ENCODE measurements at places on chromosomes 2 and 18.

DNA sequence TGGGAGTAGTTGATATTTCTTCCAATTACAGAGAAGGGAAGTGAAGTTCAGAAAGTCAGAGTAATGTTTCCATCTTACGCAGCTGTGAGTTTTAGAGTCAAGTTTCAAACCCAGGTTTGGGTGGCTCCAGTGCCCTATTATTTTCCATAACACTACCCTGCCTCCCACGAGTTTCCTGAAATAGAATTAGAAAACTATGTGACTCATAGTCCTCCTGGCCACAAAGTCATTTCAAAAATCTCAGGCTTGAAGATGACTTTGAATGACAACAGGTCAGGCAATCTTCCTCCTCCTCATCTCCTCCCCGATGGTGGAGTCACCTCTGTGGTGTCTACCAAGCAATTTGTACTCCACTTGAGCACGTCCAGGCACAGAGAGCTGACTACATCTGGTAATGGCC, 212.3 kb upstream of the TRIB2 start:
- DNase-seq, result no peak

DNA sequence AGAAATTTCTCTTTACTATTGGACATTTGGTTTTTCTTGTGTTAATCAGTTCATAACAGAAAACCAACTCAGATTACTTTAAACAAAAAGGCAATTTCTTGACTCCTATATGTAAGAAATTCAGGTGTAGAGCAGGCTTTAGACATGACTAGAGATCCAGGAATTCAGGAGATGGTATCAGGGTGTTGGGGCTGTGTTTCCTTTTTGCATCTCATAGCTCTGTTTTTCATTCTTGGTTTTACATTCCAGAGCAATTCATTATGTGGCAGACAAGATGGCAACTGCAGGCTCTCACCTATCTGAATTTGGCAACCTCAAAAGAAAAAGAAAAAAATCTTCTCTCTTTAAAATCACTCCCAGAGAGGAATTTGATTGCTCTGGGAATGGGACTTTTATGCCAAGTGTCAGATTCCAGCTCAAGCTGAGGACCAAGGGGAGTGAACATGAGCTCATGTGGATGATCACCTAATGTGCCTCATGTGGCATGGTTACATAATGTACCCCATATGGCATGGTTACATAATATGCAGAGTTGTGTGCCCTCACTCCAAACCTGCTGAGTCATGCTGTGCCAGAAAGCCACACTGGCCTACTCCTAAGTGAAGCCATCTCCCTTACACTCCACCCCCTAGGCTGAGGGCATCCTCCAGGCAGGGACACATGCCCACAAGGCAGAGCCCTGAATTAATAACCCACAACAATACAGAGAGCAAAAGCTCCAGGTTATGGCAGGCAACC, 282.7 kb downstream of the MBD2 start:
- no peak for DNase-seq

- no peak for DNase-seq
These were observed 13.6 kb downstream of the DCAF17 start for GRCh38 chr2:171447675-171448074.

- DNase-seq, result no peak
These were observed 558.3 kb upstream of the KLHL29 start for GRCh38 chr2:22826703-22827102.

- DNase-seq, result no peak
These were observed 190.8 kb upstream of the PARD3B start for GRCh38 chr2:204354442-204354856.

GRCh38 chr2:144950899-144951560, 431.1 kb upstream of the ZEB2 start:
- DNase-seq, result no peak

- no peak for DNase-seq
These were observed 810.9 kb downstream of the CPS1 start for GRCh38 chr2:211367293-211367692.

Measured in stimulated activated CD8-positive, alpha-beta memory T cell treated with anti-CD3 and anti-CD28 coated beads, Interleukin-2, amount 100 ng/mL, for 48 hours (primary cell).